MG63 (cell line): ENCODE measurements at places on chromosomes 2 and 18. TPM values are rescaled to one million over a fixed set of nuclear protein-coding genes. Genes with fewer than 3 reads are reported as not detected.

Gene SNORC
- total RNA-seq: 1.1 and 4.1 TPM in 2 replicates

Gene SLC4A5
- under 0.01 TPM in 1 of 2 replicates, not detected in the other for total RNA-seq

Gene GCG
- not detected in 2 replicates for total RNA-seq

Gene RASGRP3
- total RNA-seq: 3.4 and 3.9 TPM in 2 replicates

Gene PRSS56
- not detected in 2 replicates for total RNA-seq

Gene VAMP8
- not detected in 2 replicates for total RNA-seq

Gene QPCT
- 0.59 and 3.4 TPM in 2 replicates for total RNA-seq

Gene NR4A2
- not detected in 2 replicates for total RNA-seq

Gene SLC9A2
- total RNA-seq: not detected in 2 replicates

Gene TSPYL6
- total RNA-seq: not detected in 2 replicates

Gene PSTPIP2
- total RNA-seq: 5.6 and 9.7 TPM in 2 replicates

Gene ATP6V1C2
- total RNA-seq: not detected in 2 replicates

Gene TMEM185B
- 31.5 and 33.4 TPM in 2 replicates for total RNA-seq

Gene FBLN7
- total RNA-seq: not detected in 2 replicates

Gene CD28
- total RNA-seq: 0.10 TPM in 1 of 2 replicates, not detected in the other

Gene MC5R
- total RNA-seq: 0.69 and 0.99 TPM in 2 replicates

Gene KCNG3
- 0.91 TPM in 1 of 2 replicates, not detected in the other for total RNA-seq

Gene CAVIN2
- 44.0 and 44.2 TPM in 2 replicates for total RNA-seq

Gene CASP8
- total RNA-seq: 16.3 and 23.7 TPM in 2 replicates

Gene HPCAL1
- 101 and 159 TPM in 2 replicates for total RNA-seq

Gene LRP1B
- total RNA-seq: 0.07 TPM in 1 of 2 replicates, not detected in the other

Gene NPAS2
- 0.07 and 0.16 TPM in 2 replicates for total RNA-seq

Gene MROH2A
- total RNA-seq: not detected in 2 replicates

Gene ACSL3
- 96.2 and 203 TPM in 2 replicates for total RNA-seq

Gene ALPI
- total RNA-seq: not detected in 2 replicates

Gene CXCR1
- not detected in 2 replicates for total RNA-seq
